ENCODE measurements at places on chromosomes 1 and 21.

GRCh38 chr1:192903142-192903541 lies 94.3 kb downstream of the RGS2 start:
- DNase-seq = no peak

DNA sequence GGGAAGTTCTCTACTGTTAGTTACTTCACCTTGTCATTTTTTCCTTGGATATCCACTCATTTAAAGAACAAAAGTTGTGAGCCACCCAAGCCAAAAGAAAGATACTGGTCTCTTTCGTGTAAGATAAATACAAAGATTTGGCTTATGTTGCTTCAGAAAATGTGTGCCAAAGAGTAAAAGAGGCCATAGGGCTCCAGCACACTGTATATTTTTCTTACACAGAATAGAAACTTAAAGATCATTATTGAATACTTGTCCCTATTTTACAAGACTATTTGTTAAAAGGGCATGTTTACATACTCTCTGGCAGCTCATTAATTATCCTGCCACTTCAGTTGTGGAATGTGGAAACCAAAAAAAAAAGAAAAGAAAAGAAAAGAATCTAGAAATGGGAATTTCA lies 284.2 kb upstream of the LRRC7 start:
- no peak for DNase-seq

DNA sequence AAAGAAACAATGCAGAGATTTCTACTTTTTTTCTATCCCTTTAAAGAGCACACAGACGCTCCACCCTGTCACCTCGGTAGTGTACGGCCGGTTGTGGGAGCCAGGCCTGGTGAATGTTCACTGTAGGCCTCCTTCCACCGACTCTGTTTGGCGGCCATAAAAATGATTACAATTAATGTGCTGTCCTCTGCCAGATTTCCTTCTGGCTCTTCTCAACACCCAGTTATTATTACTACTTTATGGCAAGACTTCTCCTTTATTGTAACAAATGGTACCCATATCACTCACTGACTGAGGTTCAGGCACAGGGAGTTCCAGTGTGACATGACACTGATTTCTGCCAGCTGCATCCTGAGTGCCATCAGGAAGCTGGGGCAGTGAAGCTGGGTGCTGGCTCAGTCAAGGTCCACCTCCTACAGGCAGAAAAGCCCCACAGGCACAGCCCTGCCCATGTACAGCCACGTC lies 37.4 kb downstream of the GPR161 start:
- no peak for DNase-seq

GRCh38 chr1:43991476-43992231 lies at the start of gene CCDC24:
Gene CCDC24, plus strand, starts transcription at chr1:43991599. Its CDS starts 280 bp downstream, at chr1:43991879.
- no peak for DNase-seq

DNA sequence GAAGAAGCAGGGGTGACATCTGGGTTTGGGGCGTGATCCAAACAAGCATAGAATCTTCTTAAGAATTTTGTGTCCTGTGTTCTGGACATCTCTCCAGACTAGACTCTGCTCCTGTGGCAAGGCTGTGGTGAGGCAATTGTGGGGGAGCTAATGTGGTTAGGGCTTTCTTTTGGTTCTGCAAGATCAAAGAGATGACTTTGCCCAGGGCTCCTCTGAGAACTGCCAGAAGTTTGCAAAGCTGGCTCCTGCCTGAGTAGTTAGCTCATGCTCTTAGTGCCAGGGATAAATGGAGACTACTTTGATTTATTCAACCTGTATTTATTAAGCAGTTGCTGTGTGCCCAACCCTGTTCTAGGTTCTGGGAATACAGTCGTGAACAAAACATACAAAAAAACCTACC lies 34.0 kb upstream of the CRNN start:
- no peak for DNase-seq

GRCh38 chr1:227987181-227987580 lies 19.6 kb upstream of the WNT3A start:
- DNase-seq = no peak

GRCh38 chr1:204560590-204561150 lies 44.5 kb downstream of the MDM4 start:
- no peak for DNase-seq

- DNase-seq = no peak
Measured at GRCh38 chr1:14745001-14745720, 146.7 kb downstream of the KAZN start.

Data from esophagus squamous epithelium (tissue), 5 donors.